NCI-H460 (cell line): ENCODE measurements at places on chromosomes 2 and 18.

- no peak for DNase-seq
Measured at GRCh38 chr2:71613953-71614925, 160.9 kb downstream of the DYSF start.

- no peak for DNase-seq
Measured at GRCh38 chr18:74360852-74361655, 45.4 kb downstream of the C18orf63 start.

DNA sequence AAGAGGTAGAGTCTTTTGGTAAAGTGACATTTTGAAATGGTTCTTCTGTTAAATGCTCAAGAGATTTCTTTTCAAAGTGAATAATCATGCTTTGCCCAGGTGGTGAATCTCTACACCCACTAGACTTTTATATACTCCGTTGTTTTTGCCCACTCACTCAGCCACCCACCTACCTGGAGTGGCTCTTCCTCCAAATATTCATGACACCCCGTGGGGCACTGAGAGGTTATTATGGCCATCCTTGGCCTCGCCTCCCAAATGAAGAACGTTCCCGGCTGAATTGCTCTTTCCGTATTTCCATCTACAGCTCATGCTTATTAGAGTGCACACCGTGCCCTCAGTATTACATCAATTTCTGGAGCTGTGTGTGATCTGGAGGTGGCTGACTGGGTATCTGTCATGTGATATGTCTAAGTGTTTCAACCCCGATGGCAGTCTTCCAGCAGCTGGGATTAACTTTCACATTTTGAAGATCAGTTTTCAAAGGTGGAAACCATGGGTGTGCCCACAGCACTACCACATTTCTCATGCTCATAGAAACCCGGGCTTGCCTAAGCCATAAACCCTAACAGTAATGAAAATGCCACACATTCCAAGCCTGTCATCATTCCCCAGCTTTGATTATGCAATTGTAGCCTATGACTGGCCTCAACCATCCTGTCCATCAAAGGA is 406.6 kb upstream of the MMADHC start:
- DNase-seq = no peak

GRCh38 chr2:127623388-127624319 is 22.3 kb upstream of the GPR17 start:
- DNase-seq = no peak

DNA sequence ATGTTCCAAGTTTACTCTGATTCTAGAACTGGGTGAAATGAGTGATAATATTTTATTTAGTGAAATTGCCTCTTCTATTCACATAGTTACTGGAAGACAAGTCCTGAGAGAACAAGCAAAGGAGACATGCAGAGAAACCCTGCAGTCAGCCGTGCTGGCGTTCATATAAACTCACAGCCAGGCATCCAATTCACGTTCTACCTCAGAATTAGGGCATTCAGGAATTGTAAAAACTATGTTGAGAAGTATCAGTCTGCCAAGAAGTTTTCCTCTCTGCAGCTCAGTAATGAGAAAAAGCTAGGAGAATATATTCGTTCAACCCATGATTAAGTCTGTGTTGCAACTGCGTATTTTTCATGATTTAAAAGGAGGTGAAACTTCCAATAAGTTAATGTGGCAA is 156.2 kb upstream of the DSEL start:
- DNase-seq = no peak

GRCh38 chr2:55391615-55392242 is 27.9 kb downstream of the CCDC88A start:
- no peak for DNase-seq
